CD4-positive, alpha-beta memory T cell (primary cell): ENCODE measurements at places on chromosomes 11 and 22. TPM values are rescaled to one million over a fixed set of nuclear protein-coding genes. Genes with fewer than 3 reads are reported as not detected.
A peak's percentile ranks its signal among the peaks of the same experiment; 100 is the strongest.

DNA sequence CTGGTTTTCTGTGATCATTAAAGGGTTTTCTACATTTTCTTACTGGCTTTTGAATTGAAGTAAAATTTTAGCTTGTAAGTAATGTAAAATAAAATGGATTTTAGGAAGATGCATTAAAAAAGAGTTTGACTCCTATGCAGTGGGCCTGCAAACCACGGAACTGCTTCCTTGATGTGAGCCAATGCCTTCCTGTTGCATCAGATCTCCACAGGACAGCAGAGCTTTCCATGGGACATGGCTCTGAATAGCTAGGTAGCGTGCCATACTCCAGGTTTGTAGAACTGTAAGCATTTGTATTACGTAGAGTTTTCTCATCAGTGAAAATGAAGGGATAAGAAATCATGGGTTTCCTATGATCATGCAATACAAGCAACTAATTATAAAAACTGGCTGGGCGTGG, 133.4 kb downstream of the SWAP70 start:
- DNase-seq = no peak

DNA sequence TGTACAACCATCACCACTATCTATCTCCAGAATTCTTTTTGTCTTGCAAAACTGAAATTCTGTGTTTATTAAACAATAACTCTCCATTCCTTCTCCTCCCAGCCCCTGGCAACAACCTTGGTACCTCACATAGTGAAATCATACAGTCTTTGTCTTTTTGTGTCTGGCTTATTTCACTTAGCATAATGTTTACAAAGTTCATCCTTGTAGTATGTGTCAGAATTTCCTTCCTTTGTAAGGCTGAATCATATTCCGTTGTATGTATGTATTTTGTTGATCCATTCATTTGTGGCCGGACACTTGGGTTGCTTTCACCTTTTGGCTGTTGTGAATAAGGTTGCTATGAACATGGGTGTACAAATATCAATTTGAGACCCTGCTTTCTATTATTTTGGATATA, 243.7 kb upstream of the TBCEL start:
- no peak for DNase-seq

- DNase-seq = no peak
Measured at GRCh38 chr11:26835611-26836010, 113.8 kb upstream of the SLC5A12 start.

DNA sequence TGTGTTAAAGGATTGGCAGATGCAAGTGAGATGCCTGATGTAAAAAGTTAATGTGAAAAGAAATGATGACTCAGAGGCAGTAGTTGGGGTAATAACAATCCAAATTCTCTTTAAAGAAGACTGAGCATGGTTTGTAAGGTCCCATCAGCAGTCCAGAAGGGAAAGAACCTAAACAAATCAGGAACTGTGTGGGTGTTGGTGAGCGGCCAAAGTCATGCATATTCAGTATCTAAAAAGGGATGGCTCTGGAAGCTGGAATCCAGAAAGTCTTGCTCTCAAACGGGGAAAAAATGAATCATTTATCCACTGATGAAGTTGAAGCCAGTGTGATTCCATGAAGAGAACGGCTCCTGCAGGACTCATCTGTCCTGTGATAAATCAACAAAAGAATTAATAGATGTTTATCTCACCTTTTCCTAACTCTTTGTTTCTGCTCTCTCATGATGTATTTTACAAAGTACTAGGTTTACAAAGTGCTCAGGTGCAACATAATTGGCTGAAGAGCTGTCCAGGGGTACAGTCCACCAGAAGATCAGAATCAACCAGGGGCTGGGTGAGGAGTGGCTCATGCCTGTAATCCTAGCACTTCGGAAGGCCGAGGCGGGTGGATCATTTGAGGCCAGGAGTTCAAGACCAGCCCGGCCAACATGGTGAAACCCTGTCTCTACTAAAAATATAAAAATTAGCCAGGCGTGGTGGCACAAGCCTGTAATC, 20.5 kb upstream of the SORL1-AS1 start:
- DNase-seq = no peak

GRCh38 chr11:95092549-95093324, 3.1 kb downstream of the ENDOD1 start:
- DNase-seq = peak; percentile 19

DNA sequence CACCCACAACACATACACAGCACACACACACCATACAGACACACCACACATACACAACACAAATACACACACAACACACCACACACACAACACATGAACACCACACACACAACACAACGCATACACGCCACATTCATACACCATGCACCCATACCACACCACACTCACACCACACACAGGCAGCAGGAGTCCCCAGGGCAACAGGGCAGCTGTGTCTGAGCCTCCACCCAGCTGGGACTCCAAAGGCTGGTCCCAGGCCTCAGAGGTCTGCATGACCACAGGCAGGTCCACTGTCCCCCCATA, 3.3 kb upstream of the WNT7B start:
- DNase-seq = no peak

GRCh38 chr11:13238879-13239514, 38.6 kb upstream of the BMAL1 start:
- DNase-seq = peak; percentile 61

- DNase-seq = no peak
Measured at GRCh38 chr11:11981840-11982239, 26.6 kb downstream of the DKK3 start.

DNA sequence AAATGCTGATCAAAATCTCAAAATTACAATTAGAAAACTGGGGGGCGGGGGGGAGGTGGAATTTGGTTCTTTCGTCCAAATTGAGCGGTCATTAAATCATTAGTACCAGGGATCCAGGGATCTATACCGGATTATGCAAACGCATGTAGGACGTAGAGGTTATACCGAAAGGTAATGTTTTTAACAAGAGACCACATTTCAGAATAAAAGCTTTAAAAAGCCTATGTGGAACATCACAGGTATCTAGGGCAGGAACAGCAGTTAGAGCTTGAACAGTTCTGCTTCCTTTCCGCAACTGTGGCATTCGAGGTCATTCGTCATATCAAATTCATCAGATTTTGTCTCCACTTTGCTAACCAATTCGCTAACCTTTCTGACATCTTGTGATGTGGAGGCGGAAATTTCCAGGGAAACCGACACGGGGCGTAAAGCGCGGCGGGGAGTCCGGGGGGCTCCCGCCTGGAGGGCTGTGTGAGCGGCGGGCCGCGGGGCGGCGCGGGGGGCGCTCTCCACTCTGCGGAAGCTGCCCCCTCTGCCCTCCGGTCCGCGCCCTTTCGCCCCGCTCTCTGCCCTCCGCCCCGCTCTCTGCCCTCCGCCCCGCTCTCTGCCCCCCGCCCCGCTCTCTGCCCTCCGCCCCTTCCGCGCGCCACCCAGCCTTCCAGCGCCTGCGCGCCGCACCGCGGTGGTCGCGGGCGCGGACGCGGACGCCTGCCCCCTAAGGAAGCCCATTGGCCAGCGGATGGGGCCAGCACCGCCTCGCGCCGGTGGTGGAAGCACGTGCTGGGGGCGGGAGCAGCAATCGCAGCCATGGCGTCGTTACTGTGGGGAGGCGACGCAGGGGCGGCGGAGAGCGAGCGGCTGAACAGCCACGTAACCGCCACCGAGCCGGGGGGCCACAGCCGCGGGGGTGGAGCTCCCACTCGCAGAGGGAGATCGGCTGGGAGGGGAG, at the start of gene DDX25:
TSS of gene DDX25 (plus strand) at position 798 of the 949 bp plus-strand sequence. CDS start at position 808, 10 bp downstream.
- peak; percentile 13 for DNase-seq

- peak; percentile 39 for DNase-seq
Measured at GRCh38 chr22:46052801-46053562, 76.0 kb upstream of the WNT7B start.

GRCh38 chr11:93089474-93090102, 108.2 kb downstream of the SLC36A4 start:
- DNase-seq = no peak

GRCh38 chr11:94129512-94130297, 1.1 kb downstream of the PANX1 start:
- peak; percentile 15 for DNase-seq

- no peak for DNase-seq
Measured at GRCh38 chr11:120657306-120658070, 145.9 kb downstream of the GRIK4 start.

DNA sequence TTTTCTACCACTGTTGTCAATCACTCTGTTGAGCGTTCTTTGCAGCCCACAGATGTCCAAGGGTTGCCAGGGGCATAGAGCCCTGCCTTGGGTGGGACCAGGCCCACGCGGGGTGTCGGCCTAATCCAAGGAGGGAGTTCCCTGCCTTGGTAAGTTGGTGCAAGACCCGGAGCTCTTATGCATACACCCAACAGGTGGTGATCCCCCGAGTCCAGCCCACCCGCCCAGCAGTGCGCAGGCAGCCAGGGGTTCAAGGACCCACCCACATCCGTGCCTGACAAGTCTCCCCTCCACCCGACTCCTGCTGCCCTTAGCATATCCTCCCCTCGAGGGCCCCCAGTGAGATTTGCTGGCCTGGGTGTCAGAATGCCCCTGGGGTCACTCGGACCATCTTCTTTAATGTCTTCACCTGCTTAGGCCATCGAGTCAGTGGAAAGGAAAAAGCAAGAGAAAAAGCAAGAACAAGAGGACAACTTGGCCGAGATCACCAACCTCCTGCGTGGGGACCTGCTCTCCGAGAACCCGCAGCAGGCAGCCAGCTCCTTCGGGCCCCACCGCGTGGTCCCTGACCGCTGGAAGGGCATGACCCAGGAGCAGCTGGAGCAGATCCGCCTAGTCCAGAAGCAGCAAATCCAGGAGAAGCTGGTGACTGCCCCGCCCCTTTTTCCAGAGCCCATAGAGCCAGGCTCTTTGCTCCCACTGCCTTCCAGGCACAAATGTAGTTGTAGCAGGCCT, 12.2 kb downstream of the RIBC2 start:
- no peak for DNase-seq

GRCh38 chr22:25970374-25970911, 198.8 kb upstream of the SEZ6L start:
- DNase-seq = no peak

DNA sequence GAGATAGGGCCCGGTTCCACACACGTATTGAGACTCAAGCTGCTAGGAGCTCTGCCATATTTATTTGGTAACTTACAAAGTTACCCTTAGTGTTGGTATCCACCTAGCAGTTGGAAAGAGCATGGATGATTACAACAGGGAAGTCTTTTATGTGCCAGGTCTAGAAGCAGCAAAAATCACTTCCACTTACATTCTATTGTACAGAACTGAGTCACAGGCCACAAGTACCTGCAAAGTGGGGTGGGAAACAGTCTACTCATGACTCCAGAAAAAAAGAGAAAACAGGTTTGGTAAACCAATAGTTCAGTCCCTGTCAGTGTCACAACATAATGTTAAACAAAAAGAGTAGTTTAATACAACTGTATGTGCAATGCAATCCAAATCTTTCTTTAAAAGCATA, 279.6 kb upstream of the PITPNB start:
- DNase-seq = no peak

DNA sequence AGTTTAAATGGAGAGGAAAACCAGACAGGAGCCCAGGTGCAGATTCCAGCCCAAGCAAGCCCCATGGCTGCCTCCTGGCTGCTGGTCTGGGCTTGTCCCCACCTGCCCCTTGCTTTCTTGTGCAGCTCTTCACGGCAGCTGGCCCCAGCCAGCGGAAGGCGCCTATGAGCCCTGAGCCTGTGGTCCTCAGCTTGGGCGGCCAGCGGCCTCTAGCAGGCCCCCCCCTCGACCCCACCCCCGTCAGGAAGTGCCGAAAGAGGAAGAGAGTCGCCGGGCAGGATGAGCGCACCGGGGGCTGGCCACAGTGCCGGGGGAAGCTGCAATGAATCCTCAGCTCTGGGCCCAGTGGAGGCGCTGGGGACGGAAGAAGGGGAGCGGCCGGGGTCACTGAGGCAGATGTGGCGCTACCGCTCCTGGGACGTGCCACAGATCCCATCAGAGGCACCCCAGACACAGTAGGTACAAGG, 2.1 kb upstream of the DGKZ start:
- DNase-seq = no peak

DNA sequence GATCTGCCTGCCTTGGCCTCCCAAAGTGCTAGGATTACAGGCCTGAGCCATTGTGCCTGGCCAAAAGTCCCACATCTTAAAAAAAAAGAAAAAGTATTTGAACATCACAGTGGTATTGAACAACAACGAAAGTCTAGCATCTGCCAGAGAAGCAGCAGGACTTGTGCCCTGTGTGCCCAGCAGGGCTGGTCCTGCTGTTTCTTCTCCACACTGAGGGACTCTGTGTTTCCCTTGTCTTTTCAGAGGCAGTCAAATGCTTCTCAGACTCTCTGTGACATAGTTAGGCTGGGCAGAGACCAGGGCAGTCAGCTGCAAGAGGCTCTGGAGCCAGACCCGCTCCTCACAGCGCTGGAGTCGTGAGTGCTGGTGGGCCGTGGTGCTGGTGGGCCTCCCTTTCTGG, 56.2 kb downstream of the SBF1 start:
- DNase-seq = no peak

GRCh38 chr11:64132191-64132771, 33.6 kb downstream of the MACROD1 start:
- no peak for DNase-seq

DNA sequence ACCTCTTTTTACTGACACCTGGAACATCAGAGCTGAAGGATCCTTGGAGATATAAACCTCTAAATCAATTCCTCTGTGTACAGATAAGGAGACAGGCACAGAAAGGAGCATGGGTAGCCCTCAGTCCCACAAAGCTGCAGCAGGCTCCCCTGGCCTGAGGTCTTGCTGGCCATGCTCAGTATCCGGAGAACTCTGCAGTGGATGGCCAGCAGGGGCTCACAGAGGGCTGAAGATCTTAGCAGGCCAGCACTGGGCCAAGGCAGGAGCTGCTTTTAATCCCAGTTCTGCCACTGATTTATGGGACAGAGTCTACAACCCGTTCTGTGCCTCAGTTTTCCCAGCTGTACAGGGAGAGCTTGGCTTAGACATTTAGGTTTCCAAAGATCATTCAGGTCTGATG, 52.6 kb upstream of the LRRC32 start:
- DNase-seq = no peak

- no peak for DNase-seq
Measured at GRCh38 chr11:128261011-128261421, 326.3 kb downstream of the ETS1 start.

DNA sequence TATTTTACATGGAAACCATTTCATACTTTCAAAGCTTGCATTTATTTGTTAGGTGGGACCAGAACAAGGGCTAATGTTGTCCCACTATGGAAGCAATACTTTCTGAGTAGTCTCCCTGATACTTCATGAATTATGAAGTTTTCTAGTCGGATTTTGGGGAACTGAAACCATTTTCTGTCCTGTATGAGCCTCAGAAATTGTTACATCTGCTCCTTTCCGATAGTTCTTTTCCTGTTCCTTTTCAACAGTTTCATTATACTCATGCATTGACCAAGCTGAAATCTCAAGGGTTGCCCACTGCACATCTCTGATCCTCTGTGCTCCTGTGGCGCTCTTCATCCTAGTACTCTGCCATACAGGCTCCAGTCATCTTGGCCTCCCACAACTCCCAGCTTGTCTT, 31.5 kb upstream of the GLYATL1 start:
- no peak for DNase-seq

The DDT gene
- polyA plus RNA-seq = 133 TPM

The CSF2RB gene
- 0.34 TPM for polyA plus RNA-seq

The LIPT2 gene
- polyA plus RNA-seq = 19.6 TPM

The POLD4 gene
- polyA plus RNA-seq = 96.2 TPM

The OR51E2 gene
- not detected for polyA plus RNA-seq

The GRM5 gene
- polyA plus RNA-seq = not detected

The CCDC87 gene
- not detected for polyA plus RNA-seq

The MYO18B gene
- polyA plus RNA-seq = 0.02 TPM

The NCAPH2 gene
- 36.4 TPM for polyA plus RNA-seq

The OR4C46 gene
- polyA plus RNA-seq = not detected

The KRTAP5-7 gene
- not detected for polyA plus RNA-seq

The TUG1 gene
- 20.6 TPM for polyA plus RNA-seq

The KIF18A gene
- polyA plus RNA-seq = 1.7 TPM

The OR8J3 gene
- not detected for polyA plus RNA-seq

The OR4C13 gene
- not detected for polyA plus RNA-seq
